ENCODE measurements at places on chromosomes 1 and 21.

DNA sequence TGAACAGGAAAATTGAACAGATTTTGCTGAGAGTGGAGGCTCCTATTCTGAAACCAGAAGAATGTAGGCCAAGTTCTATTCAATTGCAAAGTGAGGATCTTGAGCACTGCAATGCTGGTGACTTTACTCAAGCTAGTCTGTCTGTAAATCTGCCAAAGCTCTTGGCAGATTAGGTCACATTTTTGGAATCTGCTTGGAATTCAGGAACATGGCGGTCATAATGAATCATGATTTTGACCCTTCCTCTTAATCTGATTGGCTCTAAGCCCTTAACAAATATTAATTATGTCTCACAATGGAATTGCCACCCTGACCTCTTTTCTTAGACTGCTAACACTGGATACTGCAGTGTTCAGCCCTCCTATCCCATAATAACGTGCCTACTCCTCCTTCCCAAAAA is 7.2 kb upstream of the GNG12 start:
- peak; percentile 90 for DNase-seq

DNA sequence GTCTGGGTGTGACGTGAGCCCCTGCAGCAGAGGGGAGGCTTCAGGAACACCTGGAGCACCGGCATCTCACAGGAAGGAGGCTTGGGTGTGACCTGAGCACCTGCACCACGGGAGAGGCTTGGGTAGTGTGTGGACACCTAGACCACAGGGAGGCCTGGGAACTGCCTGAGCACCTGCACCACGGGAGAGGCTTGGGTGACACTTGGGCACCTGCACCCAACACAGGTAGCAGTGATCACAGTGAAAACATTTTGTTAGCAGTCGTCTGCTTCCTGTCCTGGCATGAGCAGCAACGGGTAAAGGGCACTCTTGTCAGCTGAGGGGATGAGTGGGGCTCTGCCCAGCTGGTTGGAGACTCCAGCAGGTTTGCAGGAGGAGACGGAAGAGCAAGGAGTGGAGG is 22.4 kb downstream of the LRRC3 start:
- no peak for DNase-seq

DNA sequence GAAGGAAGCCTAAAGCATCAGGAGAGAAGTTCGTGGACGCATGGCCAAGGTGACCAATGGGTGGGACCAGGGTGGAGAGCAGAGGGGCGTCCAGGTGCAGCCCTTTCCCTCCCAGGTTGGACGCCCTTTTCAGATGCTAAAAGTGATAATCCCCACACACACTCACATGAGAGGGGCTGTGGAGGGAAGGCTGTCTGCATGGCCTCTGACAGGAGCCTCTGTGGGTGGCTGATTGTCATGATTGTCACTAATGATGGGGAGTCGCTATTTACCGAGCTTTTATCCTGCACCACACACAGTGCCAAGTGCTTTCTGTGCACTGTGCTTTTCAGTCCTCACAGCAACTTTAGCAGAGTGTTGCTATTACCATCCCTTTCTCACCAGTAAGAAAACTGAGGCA is 27.1 kb upstream of the C1QA start:
- DNase-seq: no peak

- DNase-seq: no peak
Measured at GRCh38 chr1:234958706-234959657, 169.7 kb downstream of the TOMM20 start.

DNA sequence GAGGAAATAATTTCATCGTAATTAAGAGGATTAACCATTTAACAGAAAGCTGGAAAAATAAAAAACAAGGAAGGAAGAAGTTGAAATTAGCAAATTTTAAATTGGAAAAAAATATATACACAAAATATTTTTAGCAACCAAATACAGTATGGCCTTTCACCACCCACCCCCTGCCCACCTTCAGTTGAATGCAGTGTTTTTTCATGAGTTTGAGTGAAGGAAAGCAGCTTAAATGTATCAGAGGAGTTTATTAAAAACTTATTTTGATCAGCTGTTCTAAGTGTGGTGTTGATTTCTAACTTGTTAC is 249.2 kb downstream of the DNM3 start:
- no peak for DNase-seq

GRCh38 chr1:246166841-246167240 is 340.2 kb downstream of the SMYD3 start:
- no peak for DNase-seq

DNA sequence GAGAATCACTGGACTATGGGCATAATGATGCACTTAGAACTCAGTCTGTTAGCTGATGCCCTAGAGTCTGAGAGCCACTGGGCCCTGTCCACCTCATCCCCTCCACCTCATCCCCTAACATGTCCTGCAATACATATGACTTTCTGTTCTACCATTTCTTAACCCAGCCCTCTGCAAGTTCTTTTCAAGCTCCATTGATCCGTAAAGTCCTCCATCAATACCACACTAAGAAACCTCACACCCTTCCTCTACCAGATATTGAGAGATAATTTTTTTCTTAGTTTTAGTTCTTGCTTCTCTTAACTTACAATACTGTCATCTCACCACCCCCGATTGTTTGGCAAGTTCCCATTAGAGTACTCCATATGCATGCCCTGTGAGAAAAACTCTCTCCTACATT is 22.1 kb downstream of the FCRL4 start:
- DNase-seq: no peak

- no peak for DNase-seq
Measured at GRCh38 chr1:247431643-247432042, 15.7 kb downstream of the NLRP3 start.

GRCh38 chr1:92066321-92066720 is 8.9 kb downstream of the SETSIP start:
- no peak for DNase-seq

GRCh38 chr1:30241681-30242080 is 481.7 kb downstream of the MATN1 start:
- DNase-seq: no peak

- DNase-seq: no peak
Measured at GRCh38 chr1:2151252-2151651, 43.3 kb downstream of the FAAP20 start.

- DNase-seq: no peak
Measured at GRCh38 chr1:231610388-231610787, 16.2 kb upstream of the DISC1 start.

GRCh38 chr21:46559291-46559983 is 45.4 kb downstream of the S100B start:
- DNase-seq: no peak

Measured in fibroblast of skin of left biceps (primary cell).